T-helper 2 cell treated with Interferon-gamma antibody and Interleukin-4, amounts not matched to agents 5 μg/mL and 100 μg/mL, for 36 hours (primary cell): ENCODE measurements at places on chromosomes 13 and 19.

- DNase-seq, result no peak
Observed at GRCh38 chr13:21703846-21704245, 33.0 kb downstream of the FGF9 start.

GRCh38 chr19:31804668-31805067 is 455.4 kb upstream of the TSHZ3 start:
- no peak for DNase-seq

DNA sequence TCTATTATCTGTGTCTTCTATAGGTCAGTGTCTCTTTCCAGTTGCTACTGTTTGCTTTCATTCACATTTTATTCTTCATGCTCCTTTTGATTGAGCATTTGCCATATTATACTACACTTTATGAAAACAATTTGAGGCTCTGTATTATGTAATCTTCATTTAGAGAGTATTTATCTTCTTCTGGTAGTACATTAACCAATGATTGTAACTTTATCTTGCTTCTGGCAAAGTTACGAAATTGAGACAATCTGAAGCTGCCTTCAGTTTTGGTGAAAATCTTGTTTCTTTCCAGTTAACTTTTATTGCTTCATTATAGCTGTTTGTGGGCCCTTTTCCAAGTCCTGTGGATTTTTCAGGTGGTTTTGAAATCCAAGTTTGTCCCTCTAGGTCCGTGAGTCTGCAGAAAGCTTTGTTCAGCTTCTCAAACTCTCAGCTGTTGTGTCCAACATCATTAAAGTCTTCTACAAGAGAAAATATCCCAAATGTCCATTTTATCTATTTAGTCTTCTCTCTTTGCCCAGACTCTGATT is 1255.4 kb upstream of the SPRY2 start:
- no peak for DNase-seq

GRCh38 chr13:26664876-26665275 is 95.7 kb downstream of the GPR12 start:
- no peak for DNase-seq

GRCh38 chr19:29505097-29505824 is 20.5 kb upstream of the VSTM2B start:
- DNase-seq, result no peak

- no peak for DNase-seq
Observed at GRCh38 chr19:9054765-9055164, 32.1 kb upstream of the OR1M1 start.

DNA sequence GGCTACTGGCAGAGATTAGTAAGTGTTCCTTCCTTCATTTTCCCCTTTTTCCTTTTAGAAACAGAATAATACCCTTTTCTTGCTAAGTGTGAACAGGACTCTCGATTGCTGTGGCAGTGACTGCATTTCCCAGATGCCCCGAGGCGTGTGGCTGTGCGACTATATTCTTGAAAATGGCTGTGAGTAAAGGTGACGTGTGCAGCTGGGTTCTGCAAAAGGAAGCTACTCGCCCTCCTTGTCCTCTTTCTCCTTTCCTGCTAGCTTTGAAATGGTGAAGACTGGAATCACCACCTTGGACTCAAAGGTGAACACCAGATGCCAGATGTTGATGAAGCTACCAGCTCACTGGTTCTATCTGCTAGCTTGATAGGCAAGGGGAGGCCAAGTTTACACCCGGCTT is 121.4 kb downstream of the MIPEP start:
- DNase-seq, result no peak

DNA sequence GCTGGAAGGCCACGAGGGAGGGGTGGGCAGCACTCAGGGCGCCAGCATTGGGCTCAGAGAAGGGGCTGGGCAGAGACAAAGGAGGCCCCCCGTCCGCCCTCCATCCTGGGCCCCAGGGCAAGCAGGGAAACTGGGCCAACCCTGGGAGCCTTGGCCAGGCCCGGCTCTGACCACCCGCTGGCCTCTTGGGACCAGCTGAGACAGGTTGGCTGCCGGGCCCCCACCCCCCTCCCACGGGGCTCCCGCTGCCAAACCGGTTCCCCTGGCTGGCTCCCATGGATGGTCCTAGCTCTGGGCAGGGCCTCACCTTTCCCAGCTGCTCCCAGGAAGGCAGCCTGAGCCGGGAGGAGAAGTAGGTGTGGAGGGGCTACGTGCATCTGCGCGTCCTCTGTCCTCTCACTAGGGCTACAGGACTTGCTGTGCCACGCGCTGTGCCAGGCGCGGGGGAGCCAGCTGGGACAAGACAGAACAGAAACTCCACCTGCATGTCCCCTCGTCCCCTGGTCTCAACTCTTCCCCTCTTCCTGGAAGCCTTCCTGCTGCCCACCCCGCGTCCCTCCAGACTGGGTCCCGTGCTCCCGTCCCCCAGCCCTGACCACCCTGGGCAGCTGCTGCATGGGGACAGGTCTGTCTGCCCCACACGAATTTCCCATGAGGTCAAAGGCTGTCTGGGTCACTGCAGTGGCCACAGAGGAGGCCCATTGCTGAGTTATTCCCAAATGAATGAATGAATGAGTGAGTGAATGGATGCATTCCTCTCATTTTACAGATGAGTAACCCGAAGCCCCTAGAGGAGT is 29.1 kb upstream of the NCCRP1 start:
- no peak for DNase-seq

DNA sequence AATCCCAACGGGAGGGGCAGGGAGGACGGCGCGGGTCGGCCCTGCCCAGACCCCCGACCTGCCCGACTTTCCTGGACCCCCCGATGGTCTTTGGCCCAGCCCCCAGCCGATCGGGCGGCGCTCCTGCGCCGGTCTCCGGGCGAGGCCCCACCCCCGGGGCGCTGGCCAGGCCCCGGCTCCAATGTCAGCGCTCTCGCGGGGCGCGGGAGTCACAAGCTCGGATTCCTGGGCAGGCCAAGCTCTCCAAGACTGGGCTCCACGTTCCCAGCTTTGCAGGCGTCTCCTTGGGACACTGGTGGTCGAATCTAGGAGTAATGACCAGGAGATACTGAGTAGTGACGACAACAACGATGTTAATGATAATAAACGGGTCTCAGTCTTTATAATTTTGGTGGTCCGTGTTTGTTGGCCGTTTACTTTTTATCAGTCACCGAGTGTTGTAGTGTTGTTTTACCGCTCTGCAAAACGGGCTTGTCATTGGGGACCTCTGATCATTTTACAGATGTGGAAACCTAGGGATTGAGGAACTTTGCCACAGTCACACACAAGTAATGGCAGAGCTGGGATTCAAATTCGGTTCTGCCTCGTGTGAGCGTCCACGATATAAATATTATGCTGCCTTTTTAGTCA is 545 bp downstream of the RAD23A start:
- DNase-seq, result peak; percentile 49

DNA sequence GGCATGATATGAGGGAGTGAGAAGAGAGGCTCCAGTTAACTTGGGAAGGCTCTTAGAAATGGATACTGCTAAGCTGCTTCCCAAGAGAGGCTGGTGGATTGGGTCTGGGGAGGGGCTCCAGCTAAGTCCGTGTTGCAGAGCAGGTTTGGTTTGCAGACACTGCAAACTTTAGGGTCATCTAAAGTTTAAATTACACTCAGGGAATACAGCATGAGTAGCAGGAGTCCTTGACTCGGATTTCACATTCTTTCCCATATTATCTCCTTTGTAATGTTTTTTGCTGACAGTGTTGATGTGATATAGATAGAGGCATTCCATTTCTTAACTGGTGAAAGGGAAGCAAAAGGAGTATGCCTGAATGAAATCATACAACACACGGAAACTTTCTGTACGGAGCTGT is 31.9 kb downstream of the SGCG start:
- DNase-seq, result no peak

- no peak for DNase-seq
Observed at GRCh38 chr19:46481223-46481848, 10.0 kb upstream of the PNMA8A start.

GRCh38 chr19:40623403-40624251 is 22.5 kb downstream of the LTBP4 start:
- no peak for DNase-seq

GRCh38 chr13:108961542-108962125 is 332.2 kb downstream of the MYO16 start:
- no peak for DNase-seq

DNA sequence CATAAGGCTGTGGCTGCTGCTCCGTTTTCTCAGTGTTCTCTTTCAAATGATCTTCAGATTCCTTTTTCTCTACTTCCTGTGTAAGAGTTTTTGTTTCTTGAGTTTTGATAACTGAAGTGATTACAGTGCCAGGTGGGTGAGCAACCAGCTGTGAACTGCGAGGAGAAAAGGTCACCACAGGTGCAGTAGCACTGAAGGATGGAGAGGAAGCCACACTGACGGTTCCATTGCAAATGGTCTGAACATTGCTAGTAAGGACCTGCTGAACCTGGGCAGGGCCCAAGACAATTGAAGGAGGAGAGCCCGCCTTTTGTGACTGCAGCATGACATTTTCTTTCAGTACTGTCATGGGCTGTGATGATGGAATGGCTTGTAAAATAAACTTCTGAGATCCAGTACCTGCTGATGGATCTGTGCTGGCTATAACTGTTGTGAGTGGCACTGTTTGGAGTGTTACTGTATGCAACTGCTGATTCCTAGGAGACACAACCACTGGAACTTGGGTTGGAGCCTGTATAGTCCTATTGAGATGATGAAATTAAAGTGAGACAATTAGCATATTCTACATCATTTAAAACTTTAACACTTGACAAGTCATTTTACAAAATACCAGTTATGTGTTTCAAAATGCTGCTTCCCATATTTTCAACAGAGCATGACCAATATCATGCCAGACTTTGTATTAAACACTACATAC is 85.5 kb downstream of the ELF1 start:
- no peak for DNase-seq

DNA sequence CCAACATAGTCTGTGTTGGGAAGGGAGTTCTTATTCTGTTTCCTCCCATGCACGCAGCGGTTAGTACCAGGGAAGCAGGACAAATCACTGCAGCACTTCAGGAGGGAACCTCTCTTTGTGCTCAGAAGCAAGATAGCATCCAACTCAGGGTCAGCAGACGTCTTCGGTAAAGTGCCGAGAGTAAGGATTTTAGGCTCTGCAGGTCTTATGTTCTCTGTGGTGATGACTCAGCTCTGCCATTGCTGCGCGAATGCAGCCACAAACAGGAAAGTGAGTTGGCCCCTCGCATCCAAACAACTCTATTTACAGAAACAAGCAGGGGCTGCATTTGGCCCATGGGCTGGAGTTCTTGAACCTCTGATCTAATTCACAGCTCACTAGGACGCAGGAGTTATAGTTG is 122.1 kb upstream of the SPATA13 start:
- peak; percentile 45 for DNase-seq

GRCh38 chr19:7509625-7510024 is 6.3 kb upstream of the ZNF358 start:
- DNase-seq, result no peak

DNA sequence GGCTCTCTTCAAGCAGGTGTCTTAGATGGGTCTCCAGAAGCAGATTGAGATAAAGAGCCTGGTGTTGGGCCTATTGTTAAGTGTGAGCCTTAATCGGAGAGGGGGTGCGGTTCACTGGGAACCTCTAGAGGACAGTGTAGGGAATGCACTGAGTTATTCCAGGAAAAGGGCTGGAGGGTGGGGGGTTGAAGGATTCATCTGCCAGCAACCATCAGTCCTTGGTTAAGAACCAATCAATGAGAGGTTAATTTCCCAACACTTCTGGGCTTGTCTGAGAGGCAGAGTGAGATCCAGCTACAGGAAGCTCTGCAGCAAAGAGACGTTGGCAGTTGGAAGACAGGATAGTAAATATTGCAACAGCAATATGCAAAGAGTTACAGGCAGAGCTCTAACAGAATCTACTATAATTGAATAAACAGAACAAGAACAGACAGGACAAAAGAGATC is 28.7 kb downstream of the CYP4F2 start:
- DNase-seq, result no peak

DNA sequence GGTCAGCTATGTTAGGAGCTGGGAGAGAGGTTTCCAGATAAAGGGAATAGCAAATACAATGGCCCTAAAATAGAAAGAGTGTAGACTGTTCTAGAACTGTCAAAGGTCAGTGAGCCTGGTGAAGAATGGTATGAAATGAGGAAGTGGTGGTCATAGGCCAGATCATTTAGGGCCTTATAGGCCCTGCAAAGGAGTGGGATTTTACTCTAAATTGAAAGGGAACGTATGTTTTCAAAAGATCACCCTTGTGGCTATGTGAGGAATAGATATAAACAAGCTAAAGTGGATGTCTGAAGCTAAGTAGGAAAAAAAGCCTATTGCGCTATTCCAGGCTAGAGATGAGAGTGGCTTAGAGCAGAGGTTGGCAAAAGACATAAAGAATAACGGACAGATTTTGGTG is 70.7 kb upstream of the TDRD3 start:
- no peak for DNase-seq

DNA sequence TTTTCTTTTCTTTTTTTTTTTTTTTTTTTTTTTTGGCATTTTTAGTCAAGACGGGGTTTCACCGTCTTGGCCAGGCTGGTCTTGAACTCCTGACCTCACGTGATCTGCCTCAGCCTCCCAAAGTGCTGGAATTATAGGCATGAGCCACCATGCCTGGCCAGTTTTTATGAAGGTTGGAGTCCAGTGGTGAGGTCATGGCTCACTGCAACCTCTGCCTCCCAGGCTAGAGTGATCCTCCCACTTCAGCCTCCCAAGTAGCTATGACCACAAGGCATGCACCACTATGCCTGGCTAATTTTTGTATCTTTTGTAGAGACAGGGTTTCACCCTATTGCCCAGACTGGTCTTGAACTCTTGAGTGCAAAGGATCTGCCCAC is 4.2 kb downstream of the SNRPA start:
- DNase-seq, result no peak

- no peak for DNase-seq
Observed at GRCh38 chr13:101565317-101565716, 112.8 kb downstream of the ITGBL1 start.

DNA sequence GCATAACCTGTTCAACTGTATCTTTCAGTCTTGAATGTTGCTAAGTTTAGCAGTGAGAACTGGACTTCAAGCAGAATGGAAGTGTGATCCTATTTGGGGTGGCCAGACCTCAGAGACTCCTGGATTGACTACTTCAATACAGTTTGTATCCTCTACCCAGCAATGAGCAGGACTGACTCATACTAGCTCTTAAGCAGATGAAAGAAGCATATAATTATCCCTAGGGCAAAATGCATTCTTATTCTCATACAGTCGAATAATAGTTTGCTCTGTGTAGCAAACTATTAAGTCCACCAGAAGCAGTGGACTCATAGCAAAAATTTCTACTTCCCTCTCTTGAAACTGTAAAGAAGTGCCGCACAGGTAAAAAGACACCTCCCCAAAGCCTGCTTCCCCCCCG is 46.4 kb upstream of the FAM216B start:
- no peak for DNase-seq

GRCh38 chr13:71316792-71317363 is 550.1 kb downstream of the DACH1 start:
- DNase-seq, result no peak

- no peak for DNase-seq
Observed at GRCh38 chr13:63517371-63517770, 2101.7 kb upstream of the PCDH20 start.

GRCh38 chr19:54173951-54174834 is 1.2 kb upstream of the TMC4 start:
- DNase-seq, result no peak

DNA sequence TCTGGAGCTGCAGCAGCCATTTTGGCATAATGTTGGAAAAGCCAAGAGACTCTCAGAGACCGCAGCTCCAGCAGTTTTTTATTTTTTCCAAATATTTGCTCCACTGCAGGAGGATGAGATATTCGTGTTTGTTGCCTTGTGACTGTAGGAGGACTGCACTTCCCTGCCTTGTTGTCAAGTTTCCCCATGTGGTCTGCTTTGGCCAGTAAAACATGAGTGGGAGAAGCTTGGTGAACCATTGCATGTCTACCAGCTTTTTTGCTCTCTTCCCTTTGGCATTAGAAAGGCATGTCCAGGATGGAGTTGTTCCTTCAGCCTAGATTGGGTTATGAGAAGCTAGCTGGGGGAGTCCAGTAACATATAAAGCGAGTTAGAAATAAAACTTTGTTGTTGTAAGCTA is 47.7 kb upstream of the ALOX5AP start:
- no peak for DNase-seq
